T-helper 22 cell (primary cell): ENCODE measurements at places on chromosomes 7 and 10.

- DNase-seq: no peak
Measured at GRCh38 chr10:48245977-48246376, 28.5 kb downstream of the FRMPD2 start.

GRCh38 chr7:151273651-151274390 lies 25.3 kb upstream of the SMARCD3 start:
- DNase-seq: no peak

DNA sequence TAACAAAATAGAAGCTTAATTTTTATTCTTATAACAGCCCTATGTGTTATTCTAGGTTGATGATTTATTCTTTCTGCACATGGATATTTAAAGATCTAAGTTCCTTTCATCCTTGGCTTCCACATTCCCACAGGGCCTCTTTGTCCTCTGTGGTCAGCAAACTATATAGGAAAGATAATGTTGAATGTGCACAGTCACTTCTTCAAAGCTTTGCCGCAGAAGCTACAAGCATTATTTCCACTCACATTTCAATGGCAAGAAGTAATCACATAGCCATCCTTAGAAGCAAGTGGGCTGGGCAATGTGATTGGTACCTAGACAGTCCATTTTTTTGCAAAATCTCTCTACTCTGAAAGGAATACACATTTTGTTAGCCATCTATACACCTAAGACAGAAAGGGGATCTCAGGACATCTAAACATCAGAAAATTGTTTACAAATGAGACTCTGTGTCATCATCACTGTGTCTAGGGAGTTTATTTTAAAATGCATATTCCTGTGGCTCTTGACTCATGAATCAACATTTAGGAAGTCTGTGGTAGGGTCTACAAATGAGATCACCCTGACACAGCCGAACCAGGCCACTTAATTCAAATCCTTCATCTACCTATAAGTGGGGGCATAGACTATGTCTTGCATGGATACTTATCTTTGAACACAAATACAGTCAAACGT lies 1060.5 kb downstream of the XPNPEP1 start:
- no peak for DNase-seq

DNA sequence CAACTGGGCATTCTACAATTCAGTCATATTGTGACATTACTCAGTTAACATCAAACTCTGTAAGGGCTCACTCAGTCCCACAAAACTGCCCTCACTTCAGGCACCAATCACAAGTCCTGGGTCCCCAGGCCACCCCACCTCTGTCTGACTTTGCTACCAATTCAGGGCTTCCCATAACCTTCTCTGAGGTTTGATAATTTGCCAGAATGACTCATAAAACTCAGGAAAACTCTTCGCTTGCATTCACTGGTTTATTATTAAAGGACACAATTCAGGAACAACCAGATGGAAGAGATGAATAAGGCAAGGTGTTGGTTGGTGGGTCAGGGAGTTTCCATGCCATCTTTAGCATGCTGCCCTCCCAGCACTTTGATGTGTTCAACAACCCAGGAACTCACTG lies 41.3 kb downstream of the AVL9 start:
- no peak for DNase-seq

DNA sequence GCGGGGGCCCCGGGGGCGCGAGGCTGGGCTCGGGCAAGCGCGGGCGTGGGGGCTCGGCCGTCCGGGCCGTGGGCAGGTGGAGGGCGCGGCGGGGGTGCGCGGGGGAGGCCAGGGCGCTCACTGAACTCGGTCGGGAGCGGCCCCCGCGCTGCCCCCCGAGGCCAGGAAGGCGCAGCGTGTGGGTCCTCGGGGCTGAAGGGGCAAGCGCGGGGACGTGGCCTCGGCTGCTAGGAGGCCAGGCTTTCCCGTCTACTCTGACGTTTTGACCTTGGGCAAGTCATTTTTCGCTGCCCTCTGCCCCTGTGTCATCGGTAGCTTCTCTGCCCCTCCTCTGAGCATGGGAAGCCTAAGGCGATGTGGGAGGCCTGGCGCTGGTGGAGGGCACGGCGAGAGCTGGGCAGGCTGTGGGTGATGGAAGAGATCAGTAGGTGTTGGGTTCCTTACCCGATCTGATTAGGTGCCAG lies 441 bp downstream of the FBH1 start:
- no peak for DNase-seq

DNA sequence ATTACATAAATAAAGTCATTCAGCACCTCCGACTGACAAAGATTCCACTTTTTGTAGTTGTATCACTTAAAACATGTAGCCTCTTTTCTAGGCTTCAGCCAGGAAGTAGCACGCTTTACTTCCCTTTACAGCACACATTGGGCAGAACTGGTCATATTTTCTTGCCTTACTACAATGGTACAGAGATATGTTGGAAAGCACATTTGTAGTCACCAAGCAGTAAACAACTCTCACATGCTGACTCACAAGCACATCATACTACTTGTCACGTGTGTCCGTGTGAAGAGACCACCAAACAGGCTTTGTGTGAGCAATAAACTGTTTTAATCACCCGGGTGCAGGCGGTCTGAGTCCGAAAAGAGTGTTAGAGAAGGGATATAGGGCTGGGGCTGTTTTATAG lies 1071.8 kb downstream of the DNAJB9 start:
- DNase-seq: no peak

GRCh38 chr10:63157845-63158624 lies 24.9 kb downstream of the NRBF2 start:
- peak; percentile 19 for DNase-seq

GRCh38 chr7:159108491-159108890 lies 36.2 kb downstream of the VIPR2 start:
- DNase-seq: no peak

- DNase-seq: no peak
Measured at GRCh38 chr7:132930881-132931280, 151.0 kb downstream of the CHCHD3 start.

GRCh38 chr10:1635340-1635739 lies 102.0 kb downstream of the ADARB2 start:
- no peak for DNase-seq

GRCh38 chr7:26345202-26345601 lies 53.5 kb downstream of the SNX10 start:
- DNase-seq: no peak
